ENCODE measurements at places on chromosomes 3 and 15. TPM values are rescaled to one million over a fixed set of nuclear protein-coding genes. Genes with fewer than 3 reads are reported as not detected.

The GCSAM gene
- total RNA-seq: not detected

The IGF2BP2 gene
- 120 TPM for total RNA-seq

The GOLGA8G gene
- not detected for total RNA-seq

The CFAP100 gene
- not detected for total RNA-seq

The CACNA2D2 gene
- total RNA-seq: not detected

The CX3CR1 gene
- total RNA-seq: not detected

The LYZL4 gene
- total RNA-seq: not detected

The MGLL gene
- total RNA-seq: 67.6 TPM

The SAMD7 gene
- not detected for total RNA-seq

The C3orf22 gene
- total RNA-seq: not detected

The NEK4 gene
- total RNA-seq: 20.4 TPM

The SLC38A3 gene
- not detected for total RNA-seq

The CDHR4 gene
- total RNA-seq: not detected

The SCN11A gene
- under 0.01 TPM for total RNA-seq

The FEZF2 gene
- total RNA-seq: not detected

The ALS2CL gene
- 8.8 TPM for total RNA-seq

The CFAP44 gene
- 4.9 TPM for total RNA-seq

The NR1I2 gene
- not detected for total RNA-seq

The GABRR3 gene
- total RNA-seq: not detected

The PROK2 gene
- total RNA-seq: not detected

The DUOXA2 gene
- total RNA-seq: not detected

The SH2D7 gene
- total RNA-seq: not detected

The DRD3 gene
- total RNA-seq: not detected

The CSK gene
- 60.1 TPM for total RNA-seq

The FHIT gene
- total RNA-seq: 1.4 TPM

The CGNL1 gene
- total RNA-seq: 20.2 TPM

The MCF2L2 gene
- total RNA-seq: 1.2 TPM

The TERB2 gene
- total RNA-seq: not detected

The TPRG1 gene
- 0.98 TPM for total RNA-seq

The KNG1 gene
- total RNA-seq: not detected

Data from vein endothelial cell (primary cell).